ENCODE measurements at places on chromosomes 1 and 21. TPM values are rescaled to one million over a fixed set of nuclear protein-coding genes. Genes with fewer than 3 reads are reported as not detected.

- H3K36me3 ChIP-seq, result peaks cover 70% of the 10 kb centered on the region
- H3K4me3 ChIP-seq, result no peak overlapping the region
- H3K4me1 ChIP-seq, result peaks cover 17% of the 10 kb centered on the region
Measured at GRCh38 chr1:117093870-117094621, 27.5 kb downstream of the TRIM45 start.

The BRINP3 gene
- total RNA-seq, result not detected

The TMEM125 gene
- not detected for total RNA-seq

The LINGO4 gene
- not detected for total RNA-seq

DNA sequence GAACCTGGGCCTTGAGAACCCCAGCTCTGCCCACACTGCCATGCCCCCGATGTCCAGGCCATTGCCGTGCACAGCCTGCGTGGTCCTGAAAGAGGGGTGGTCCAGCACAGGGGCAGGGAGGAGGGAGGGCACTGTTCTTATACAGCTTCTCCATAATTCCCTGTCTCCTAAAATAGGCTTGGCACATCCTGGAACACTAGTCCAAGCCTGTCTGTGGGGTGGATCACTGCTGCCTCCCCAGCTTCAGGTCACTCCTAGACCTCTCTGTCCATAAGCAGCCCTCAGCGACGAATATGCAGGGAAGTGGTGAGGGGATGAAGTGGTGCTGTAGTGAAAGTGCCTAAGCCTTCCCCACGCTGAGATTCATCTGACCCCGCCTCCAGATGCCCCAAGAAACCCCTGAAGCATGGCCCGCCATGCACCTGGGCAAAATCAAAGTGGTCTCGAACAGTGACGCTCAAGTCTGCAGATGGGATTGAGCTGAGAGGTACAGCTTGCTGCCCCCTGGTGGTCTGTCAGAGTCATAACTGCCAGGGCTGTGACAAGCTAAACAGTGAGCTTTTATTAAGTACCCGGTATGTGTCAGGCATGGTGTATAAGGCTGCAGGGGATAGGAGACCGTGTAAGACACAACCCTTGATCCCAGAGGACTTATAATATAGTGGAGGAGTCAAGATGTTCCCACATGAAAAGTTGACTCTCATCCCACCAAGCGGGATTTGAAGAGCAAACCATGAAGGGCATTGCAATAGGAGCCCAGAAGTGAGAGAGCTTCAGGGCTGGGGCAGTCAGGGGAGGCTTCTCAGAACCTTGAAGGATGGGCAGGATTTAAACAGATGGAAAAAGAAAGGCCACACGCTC lies 66.6 kb downstream of the FAM163A start:
- H3K36me3 ChIP-seq, result no peaks in the 10 kb centered on the region

DNA sequence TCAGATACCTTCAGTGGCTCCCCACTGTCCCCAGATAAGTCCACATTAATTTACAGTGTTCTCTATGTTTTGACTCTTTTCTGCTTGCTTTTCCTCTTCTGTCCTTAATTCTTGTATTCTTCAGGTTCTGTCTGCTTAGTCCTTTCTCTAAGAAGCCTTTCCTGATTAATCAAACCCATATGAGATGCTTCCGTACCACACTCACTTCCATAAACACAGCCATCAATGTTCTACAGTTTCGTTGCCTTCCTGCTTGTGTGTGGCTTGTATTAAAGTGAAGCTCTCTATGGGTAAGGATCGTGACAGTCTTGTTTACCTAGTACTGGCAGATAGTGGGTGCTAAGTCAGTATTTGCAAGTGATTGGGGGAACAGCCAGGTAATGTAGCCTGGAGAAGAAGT lies 75.9 kb downstream of the PRDM2 start:
- H3K27me3 ChIP-seq, result no peaks in the 10 kb centered on the region
- peaks cover 33% of the 10 kb centered on the region for H3K36me3 ChIP-seq
- H3K4me1 ChIP-seq, result peaks cover 6% of the 10 kb centered on the region
- no peak overlapping the region for H3K4me3 ChIP-seq
- H3K27ac ChIP-seq, result no peak overlapping the region
- DNase-seq, result no peak

DNA sequence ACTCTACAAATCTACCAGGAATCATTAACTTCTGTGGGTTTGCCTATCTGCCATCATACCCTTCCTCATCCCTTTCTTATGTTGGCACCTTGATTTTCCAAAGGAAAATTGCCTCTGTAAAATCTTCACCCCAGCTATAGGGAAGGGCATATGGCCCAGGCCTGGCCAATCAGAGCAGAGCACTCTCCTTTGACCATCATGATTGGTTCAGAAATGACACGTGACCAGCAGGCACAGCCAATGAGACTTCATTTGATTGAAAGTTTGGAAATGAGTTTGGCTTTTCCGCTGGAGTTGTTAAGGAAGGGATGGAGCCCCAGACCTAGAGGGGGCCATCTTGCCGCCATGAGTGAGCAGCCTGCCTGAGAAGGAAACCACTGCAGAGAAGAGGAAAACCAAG lies 35.1 kb upstream of the IFFO2 start:
- no peaks in the 10 kb centered on the region for H3K36me3 ChIP-seq
- H3K4me1 ChIP-seq, result no peaks in the 10 kb centered on the region
- no peak for DNase-seq
- H3K4me3 ChIP-seq, result no peak overlapping the region

The PLA2G2D gene
- total RNA-seq, result not detected

The CHAF1B gene
- total RNA-seq, result 35.6 TPM

DNA sequence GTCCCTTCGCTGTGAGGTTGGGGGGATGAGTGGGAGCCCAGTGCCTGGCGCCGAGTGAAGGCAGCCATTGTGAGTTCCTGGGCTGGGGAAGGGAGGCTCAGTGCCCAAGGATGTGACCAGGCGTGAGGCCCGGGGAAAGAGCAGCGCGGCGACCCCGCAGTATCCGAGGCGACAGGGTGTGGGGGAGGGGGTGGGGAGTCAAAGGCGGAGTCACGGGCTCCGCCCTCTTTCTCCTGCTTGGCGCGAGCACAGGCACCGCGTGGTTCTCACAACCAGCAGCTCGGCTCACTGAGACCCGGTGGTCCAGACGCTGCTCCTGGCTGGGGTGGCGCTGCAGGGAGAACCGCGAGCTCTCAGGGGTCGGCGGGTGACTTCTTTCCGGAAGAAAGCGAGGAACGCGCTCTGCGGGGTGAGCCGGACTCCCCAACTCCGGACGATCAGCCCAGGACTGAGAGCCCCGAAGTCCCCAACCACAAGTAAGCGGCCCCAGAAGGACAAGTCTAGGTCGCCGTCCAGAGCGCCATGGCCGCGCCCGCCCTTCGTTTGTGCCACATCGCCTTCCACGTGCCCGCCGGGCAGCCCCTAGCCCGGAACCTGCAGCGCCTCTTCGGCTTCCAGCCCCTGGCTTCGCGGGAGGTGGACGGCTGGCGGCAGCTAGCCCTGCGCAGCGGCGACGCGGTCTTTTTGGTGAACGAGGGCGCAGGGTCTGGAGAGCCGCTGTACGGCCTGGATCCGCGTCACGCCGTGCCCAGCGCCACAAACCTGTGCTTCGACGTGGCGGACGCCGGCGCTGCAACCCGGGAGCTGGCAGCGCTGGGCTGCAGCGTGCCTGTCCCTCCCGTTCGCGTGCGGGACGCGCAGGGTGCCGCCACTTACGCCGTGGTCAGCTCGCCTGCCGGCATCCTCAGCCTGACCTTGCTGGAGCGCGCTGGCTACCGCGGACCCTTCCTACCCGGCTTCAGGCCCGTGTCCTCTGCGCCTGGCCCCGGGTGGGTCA lies at the start of gene HPDL:
HPDL (plus strand) TSS at position 269 of the 997 bp plus-strand sequence; CDS start at position 523, 254 bp downstream.
- peaks cover 3% of the 10 kb centered on the region for H3K27me3 ChIP-seq
- peaks cover 27% of the 10 kb centered on the region for H3K36me3 ChIP-seq
- peak; percentile 81 for DNase-seq
- H3K4me3 ChIP-seq, result peak within 1 kb of the TSS; percentile 87
- peak within 1 kb of the TSS; percentile 91 for H3K27ac ChIP-seq

DNA sequence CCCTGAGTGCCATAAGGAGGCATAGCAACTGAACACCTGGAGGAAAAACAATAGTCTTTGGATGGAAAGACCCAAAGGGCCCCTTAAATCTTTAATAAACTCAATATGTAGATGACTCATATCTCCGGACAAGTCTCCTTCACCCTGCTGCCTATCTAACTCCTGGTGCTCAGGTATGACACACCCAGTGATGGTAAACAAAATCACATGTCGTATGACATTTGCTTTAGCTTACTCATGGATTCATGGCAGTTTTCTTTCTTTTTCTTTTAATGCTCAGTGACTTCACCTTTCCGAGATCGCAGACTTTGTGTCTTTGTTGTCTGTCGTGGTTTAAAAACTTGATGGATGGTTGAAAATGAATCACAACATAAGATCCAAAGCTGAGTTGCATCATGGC lies 208.5 kb upstream of the PROX1 start:
- DNase-seq, result no peak
- H3K4me3 ChIP-seq, result no peak overlapping the region
- H3K27ac ChIP-seq, result no peak overlapping the region
- no peaks in the 10 kb centered on the region for H3K36me3 ChIP-seq
- peaks cover 9% of the 10 kb centered on the region for H3K27me3 ChIP-seq
- H3K4me1 ChIP-seq, result peaks cover 2% of the 10 kb centered on the region

The MYOC gene
- not detected for total RNA-seq

- DNase-seq, result no peak
- H3K27me3 ChIP-seq, result peaks cover 28% of the 10 kb centered on the region
- H3K36me3 ChIP-seq, result peaks cover 4% of the 10 kb centered on the region
Measured at GRCh38 chr1:9413877-9414213, 121.2 kb downstream of the SPSB1 start.

The GALNT2 gene
- 46.5 TPM for total RNA-seq

GRCh38 chr1:236951672-236952071 lies 52.6 kb downstream of the MT1HL1 start:
- no peaks in the 10 kb centered on the region for H3K36me3 ChIP-seq
- no peak overlapping the region for H3K4me3 ChIP-seq
- H3K4me1 ChIP-seq, result no peaks in the 10 kb centered on the region
- H3K27me3 ChIP-seq, result peaks cover 24% of the 10 kb centered on the region

DNA sequence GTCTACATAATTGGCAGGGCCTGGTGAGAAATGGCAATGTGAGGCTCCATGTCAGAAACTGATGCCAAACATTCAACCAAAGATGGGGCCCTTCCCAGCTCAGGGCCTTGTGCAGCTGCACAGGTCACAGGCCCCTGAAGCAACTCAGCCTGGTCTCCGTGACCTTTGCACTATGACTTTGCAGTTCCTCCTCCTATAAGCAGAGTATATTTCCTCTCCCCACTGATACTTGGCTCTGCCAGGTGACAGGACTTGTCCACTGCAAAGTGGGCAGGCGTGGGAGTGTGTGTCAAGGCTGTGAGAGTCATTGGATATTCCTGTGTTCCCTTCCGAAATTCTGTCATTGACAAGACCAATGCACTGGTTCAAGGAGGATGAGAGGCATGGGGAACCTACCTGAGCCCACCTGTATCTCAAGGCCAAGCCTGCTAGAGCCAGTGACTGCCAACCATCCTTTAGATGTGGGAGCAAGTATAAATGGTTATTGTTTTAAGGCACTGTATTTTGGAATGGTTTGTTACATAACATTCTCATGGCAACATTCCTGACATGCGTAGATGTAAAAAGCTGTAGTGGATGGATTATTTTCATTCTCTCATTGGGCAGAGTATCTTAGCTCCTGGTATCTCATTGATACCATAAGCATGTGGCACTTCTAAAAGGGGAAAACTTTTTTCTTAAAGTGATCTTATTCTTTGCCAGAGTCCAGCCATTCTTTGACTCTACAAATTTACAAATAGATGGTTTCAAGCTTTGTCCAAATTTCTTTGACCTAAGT lies 75.2 kb downstream of the CNIH3 start:
- no peaks in the 10 kb centered on the region for H3K27me3 ChIP-seq
- no peaks in the 10 kb centered on the region for H3K36me3 ChIP-seq
- DNase-seq, result no peak
- no peak overlapping the region for H3K4me3 ChIP-seq
- H3K4me1 ChIP-seq, result no peaks in the 10 kb centered on the region

DNA sequence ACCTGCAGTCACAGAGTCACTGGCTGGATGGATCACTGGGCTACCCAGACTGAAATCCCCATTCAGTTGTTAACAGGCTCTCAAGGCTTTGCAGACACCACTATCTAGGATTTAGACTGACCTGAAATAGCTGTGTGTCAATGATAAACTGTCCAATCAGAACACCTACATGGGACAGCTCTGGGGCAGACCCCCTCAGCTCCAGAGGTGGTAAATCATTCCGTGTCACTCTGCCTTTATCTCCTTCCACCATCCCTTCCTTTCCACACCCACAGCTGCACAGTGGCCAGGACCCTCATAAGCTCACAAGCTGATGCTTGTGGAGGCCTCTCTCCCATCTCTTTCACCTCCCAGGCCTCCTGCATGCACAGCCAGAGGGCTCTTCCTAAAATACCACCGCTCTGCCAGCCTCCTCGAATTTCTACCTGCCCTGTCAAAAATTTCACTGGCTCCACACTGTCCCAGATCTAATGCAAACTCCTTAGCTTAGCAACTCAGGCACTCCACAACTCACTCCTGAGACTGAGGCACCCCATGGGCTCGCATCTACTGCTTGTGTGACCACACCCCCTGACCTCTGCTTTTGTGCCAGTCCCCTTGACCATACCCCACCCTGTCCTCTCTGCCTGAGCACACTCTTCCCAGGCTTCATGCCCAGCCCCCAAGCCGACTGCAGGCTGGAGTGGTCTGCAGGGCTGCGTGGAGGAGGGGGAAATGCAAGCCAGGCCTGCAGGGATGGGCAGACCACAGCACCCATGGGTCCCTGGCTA lies 5.8 kb downstream of the CAPZB start:
- H3K36me3 ChIP-seq, result peaks cover 33% of the 10 kb centered on the region
- no peaks in the 10 kb centered on the region for H3K27me3 ChIP-seq
- no peak overlapping the region for H3K4me3 ChIP-seq
- peak overlapping the region; percentile 96 for H3K27ac ChIP-seq

- H3K4me1 ChIP-seq, result peaks cover 12% of the 10 kb centered on the region
- peaks cover 55% of the 10 kb centered on the region for H3K36me3 ChIP-seq
- DNase-seq, result no peak
- no peaks in the 10 kb centered on the region for H3K27me3 ChIP-seq
- no peak overlapping the region for H3K27ac ChIP-seq
- H3K4me3 ChIP-seq, result no peak overlapping the region
Measured at GRCh38 chr1:169527001-169527400, 41.3 kb upstream of the SLC19A2 start.

- H3K36me3 ChIP-seq, result no peaks in the 10 kb centered on the region
- no peaks in the 10 kb centered on the region for H3K27me3 ChIP-seq
- DNase-seq, result peak; percentile 72
- H3K4me3 ChIP-seq, result peak overlapping the region; percentile 91
Measured at GRCh38 chr1:150561254-150561973, 12.2 kb downstream of the ADAMTSL4 start.

DNA sequence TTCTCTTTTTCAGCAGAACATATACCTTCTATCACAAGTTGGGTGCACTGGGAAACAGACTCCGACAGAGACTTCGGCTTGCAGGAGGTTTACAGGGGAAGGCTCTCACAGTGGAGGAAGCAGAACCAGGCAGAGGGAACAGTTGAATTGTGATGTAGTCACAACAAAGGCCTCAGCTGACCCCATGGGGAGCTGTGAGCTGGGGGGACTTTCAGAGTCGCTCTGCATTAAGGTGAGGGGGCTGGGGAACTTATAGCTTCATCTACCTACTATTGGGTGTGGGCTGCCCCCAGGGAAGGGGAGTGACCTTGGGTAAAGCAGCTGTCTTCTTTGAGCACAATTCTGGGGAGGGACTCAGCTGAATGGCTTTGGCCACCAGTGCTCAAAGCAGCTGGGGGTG lies 94.9 kb upstream of the POU3F1 start:
- no peaks in the 10 kb centered on the region for H3K36me3 ChIP-seq
- DNase-seq, result no peak
- H3K27me3 ChIP-seq, result peaks cover 53% of the 10 kb centered on the region
- no peak overlapping the region for H3K4me3 ChIP-seq

GRCh38 chr1:85599681-85600080 lies 19.1 kb downstream of the CCN1 start:
- H3K27me3 ChIP-seq, result no peaks in the 10 kb centered on the region
- H3K4me1 ChIP-seq, result no peaks in the 10 kb centered on the region
- DNase-seq, result no peak
- H3K27ac ChIP-seq, result no peak overlapping the region

The SPAG17 gene
- not detected for total RNA-seq

The TNFRSF18 gene
- 53.3 TPM for total RNA-seq
